ENCODE measurements at places on chromosomes 7 and 10.

DNA sequence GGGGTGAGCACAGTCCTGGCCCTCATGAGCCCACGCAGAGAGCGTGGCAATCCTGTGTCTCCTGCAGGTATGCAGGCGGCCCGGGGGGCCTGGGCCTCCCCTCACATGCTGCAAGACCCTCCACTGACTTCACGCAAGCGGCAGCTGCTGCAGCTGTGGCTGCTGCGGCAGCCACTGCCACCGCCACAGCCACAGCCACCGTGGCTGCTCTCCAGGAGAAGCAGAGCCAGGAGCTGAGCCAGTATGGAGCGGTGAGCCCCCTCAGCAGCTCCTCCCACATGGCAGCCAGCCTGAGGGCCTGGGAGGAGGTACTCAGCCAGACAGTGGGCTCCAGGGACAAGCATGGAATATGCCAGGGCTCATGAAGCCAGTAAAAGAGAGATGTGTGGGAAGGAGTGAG, 8.7 kb downstream of the ZMIZ2 start:
- DNase-seq, result no peak

- no peak for DNase-seq
These were observed 1027.8 kb upstream of the LRRTM3 start for GRCh38 chr10:65898055-65898454.

GRCh38 chr10:133115453-133115842, 27.7 kb downstream of the ADGRA1 start:
- no peak for DNase-seq

- DNase-seq, result no peak
These were observed 67.4 kb upstream of the ELN start for GRCh38 chr7:73960548-73960947.

DNA sequence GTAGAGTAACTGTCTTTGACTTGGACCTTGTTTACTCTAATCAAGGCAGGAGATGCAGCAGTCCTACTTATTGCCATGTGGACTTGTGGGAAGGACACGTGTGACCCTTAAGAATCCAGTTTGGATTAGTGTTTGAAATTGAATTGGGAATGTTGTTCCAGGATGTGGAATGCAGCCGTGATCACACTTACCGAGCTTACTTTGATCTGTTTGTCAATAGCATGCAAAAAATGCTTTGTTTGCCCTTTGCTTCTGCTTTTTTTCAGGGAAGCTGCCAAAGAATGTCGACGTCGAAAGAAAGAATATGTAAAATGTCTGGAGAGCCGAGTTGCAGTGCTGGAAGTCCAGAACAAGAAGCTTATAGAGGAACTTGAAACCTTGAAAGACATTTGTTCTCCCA, 84.7 kb downstream of the CREM start:
- DNase-seq, result no peak

- no peak for DNase-seq
These were observed 339.5 kb upstream of the NRP1 start for GRCh38 chr10:33673839-33674415.

GRCh38 chr10:34286136-34286739, 528.9 kb downstream of the PARD3 start:
- DNase-seq, result no peak

GRCh38 chr7:29471444-29472138, 92.0 kb upstream of the PRR15 start:
- no peak for DNase-seq

DNA sequence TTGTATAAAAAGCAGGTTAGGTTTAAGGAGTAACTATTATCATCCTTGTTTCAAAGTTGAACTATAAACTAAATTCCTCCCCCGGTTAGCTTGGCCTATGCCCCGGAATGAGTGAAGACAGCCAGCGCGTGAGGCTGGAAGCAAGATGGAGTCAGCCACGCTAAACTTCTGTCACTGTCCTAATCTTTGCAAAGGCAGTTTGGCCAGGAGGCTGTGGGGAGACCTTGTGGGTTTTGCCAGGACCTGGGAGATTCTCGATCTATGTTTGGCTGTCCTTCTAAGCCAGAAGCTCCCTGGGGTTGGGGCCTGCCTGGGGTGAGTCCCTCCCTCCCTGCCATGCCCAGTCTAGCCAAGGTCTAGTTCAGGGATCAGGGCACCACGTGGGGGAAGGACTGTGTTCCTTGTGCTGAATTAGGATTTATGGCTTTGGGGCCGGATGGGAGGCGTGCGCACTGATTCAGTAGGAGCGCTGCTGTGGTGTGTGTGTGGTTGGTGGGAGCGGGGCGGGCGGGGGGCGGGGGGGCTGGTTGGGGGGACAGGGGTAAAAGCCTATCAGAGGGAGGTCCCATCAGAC, 871 bp upstream of the GTF2IRD1 start:
- DNase-seq, result no peak

DNA sequence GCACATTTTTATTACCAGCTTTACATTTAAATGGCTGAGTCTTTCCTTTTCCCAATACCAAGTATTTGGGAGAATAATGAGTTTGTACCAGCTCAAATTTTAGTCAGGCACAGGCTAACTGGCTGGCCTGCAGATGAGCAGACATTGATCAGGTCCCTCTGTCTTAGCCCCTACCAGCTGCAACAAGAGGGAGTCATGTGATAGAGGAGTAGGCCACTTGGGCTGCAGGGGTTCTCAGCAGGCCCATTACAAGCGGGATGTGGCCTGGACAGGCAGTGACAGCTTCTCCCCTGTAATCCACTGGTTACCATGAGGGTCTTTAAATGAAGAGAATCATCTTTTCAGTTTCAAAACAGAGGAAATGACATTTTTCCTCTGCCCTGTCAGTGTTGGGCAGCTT, 283.6 kb downstream of the SUGCT start:
- DNase-seq, result no peak

DNA sequence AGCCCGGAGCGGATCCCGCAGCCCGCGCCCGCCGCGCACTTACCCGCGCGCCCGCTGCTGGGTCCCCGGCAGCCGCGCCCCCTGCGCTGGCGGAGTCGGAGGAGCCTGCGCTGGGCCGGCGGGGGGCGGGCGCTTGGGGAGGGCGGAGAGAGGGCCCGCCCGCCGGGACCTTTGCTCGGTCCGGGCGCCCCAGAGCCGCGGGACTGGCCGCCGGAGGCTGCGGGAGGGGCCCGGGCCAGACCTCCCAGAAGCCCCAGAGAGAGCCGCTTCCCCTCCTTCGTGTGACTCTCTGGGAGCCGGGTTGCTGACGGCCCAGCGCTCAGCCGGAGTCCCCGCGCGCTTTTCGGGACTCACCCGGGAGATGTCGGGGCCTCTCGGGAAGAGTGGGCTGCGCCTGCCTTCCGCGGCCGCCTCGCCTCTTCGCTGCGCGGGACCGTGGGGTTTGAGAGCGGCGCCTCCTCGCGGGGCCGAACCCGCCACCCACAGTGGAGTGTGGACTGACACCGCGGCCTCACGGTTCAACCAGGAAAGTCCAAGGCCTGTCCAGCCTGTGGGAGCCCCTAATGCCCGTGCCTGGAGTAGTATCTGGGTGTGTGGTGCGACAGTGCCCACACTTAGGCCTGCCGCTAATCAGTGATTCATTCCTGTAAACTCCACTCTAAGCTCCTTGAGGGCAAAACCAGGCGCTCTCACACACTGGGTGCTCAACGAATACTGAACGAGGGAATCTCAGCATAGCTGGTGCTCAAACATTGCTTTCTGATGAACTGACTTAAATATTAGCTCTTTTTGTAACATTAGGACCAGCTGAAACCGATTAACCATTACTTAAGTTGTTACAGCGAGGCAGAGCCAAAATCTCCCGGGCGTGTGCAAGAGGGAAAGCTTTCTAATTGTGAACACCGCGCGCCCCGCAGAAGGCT, at the start of gene GSDME:
GSDME (minus strand) TSS at position 112 of the 923 bp plus-strand sequence. CDS start 7,690 bp downstream, outside the sequence.
- DNase-seq, result peak; percentile 82

GRCh38 chr10:80662429-80663261, 124.9 kb downstream of the SH2D4B start:
- DNase-seq, result peak; percentile 77

GRCh38 chr7:43475983-43476382, 106.9 kb upstream of the STK17A start:
- DNase-seq, result no peak

All from C1 segment of cervical spinal cord (tissue), 14 donors.